Stimulated activated CD4-positive, alpha-beta T cell treated with anti-CD3 and anti-CD28 coated beads, Interleukin-4, amount 100 ng/mL, for 1 hour (primary cell): ENCODE measurements at places on chromosomes 2 and 18.

DNA sequence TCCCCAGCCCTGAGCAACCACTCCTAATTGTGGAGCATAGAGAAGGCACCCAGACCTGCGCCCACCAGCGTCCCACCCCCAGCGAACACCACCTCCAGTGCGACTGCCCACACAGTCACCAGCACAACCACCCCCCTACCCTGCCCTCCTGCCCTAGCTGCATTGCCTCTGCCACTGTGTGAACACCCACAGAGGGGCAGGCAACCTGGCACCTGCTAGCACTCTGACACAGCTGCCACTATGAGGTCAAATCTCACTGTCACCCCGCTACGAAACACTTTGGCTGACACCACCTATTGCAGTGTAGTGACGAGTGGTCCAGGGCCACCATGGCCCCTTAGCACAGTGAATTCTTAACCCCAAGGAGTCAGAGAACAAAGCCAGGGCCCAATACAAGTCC lies 14.1 kb upstream of the EIF2AK3 start:
- no peak for DNase-seq

GRCh38 chr18:52442686-52443085 lies 102.7 kb downstream of the DCC start:
- DNase-seq, result no peak

- no peak for DNase-seq
These were observed 499.8 kb downstream of the PID1 start for GRCh38 chr2:228771315-228771714.

GRCh38 chr18:28018351-28018750 lies 158.6 kb downstream of the CDH2 start:
- DNase-seq, result no peak

- no peak for DNase-seq
These were observed 4.8 kb downstream of the SSB start for GRCh38 chr2:169803480-169803879.
